ENCODE measurements at places on chromosomes 11 and 22. TPM values are rescaled to one million over a fixed set of nuclear protein-coding genes. Genes with fewer than 3 reads are reported as not detected.

The LMNTD2 gene
- 1.8 TPM for total RNA-seq

The PYGM gene
- 0.54 TPM for total RNA-seq

The HPS4 gene
- 28.5 TPM for total RNA-seq

The SCGB1A1 gene
- total RNA-seq: not detected

The F2 gene
- total RNA-seq: not detected

The PANX1 gene
- total RNA-seq: 16.1 TPM

The THY1 gene
- total RNA-seq: not detected

Data from NCI-H460 (cell line).